Stimulated activated CD4-positive, alpha-beta T cell treated with anti-CD3 and anti-CD28 coated beads, Interleukin-1b, Interleukin-23, amount 100 ng/mL, for 48 hours (primary cell): ENCODE measurements at places on chromosomes 4 and X.

- no peak for DNase-seq
Observed at GRCh38 chrX:70497026-70497425, 52.4 kb downstream of the DLG3 start.

DNA sequence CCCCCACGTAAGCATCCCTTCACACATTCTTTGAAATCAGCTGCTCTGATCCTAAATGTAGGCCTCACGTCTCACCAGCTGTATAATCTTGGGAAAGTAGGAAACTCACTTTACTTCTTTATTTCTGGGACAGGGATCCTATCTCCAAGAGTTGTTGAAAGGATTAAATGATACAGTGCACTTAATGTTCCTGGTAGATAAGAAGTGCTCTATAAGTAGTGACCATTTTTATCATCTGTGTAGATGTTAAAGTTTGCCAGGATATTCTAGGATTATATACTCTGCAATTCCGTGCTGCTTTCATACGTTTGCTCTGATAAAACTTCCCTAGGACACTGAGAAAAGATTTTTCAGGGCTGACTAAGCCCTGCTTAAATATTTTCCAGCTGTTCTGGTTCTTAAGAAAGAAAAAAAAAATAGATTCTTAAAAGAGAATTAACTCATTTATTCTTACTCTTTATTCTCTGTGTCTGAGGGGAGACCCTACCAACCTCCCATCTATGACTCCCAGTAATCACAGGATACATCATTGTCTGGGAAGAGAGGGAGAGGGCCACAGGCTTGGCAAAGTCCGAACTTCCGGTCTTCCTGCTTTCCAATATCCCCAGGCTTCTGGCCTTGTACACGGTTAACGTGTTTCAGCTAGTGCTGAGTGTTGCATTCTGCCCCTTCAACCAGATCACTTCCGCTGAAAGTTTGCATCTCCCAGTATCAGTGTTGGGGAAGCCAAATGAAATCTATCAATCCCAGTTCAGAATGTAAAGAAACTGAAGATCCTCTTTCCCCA lies 269.2 kb downstream of the TRIML1 start:
- no peak for DNase-seq

- no peak for DNase-seq
Observed at GRCh38 chr4:1402021-1402515, 4.2 kb downstream of the NKX1-1 start.

DNA sequence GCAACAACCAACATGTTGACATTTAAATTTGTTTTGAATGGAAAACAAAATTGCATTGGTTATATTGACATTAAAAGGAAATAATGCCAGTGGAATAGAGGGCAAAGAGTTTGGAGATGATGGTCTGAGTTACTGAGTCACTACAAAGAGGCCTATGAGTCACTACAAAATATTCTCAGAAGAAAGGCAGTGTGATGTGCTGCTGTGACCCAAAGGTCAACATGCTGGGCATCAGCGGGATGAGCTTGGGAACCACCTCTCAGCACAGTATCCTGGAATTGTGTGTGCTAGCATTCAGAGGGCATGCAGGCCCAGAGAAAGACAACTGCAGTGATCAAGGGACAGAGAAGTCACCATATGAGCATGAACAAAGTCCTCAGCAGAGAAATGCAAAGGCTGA lies 2.8 kb downstream of the CMC4 start:
- no peak for DNase-seq

- DNase-seq = peak; percentile 11
Observed at GRCh38 chr4:6221851-6222760, 21.8 kb upstream of the JAKMIP1 start.

DNA sequence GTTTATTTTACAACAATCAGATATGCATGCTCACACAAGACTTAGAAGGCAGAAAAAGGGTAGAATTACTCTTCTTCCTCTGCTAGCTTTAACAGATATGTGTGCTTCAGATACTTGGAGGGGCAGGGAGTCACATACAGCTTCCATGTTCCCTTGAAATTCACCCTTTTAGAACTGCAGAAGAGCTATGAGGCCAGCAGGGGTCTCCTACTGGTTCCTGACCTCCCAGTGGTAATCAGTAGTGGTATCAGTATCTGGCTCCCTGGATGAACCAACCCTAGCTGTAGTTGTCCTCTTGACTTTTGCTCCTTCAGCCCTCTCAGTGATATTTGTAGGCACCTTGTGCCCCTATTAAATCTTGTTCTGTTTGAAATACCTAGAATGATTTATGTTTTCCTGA lies 81.5 kb downstream of the RCHY1 start:
- DNase-seq = no peak

GRCh38 chr4:175369087-175369486 lies 443.0 kb downstream of the GPM6A start:
- DNase-seq = no peak

- no peak for DNase-seq
Observed at GRCh38 chrX:100964362-100964761, 5.1 kb upstream of the ARL13A start.

- DNase-seq = no peak
Observed at GRCh38 chr4:69773484-69773883, 13.1 kb upstream of the SULT1B1 start.

- DNase-seq = no peak
Observed at GRCh38 chr4:92433272-92433758, 129.5 kb downstream of the GRID2 start.

- DNase-seq = no peak
Observed at GRCh38 chr4:8225706-8226443, 26.8 kb downstream of the SH3TC1 start.

GRCh38 chrX:154294791-154295574 lies at the start of gene TEX28:
Gene TEX28 (minus strand): TSS chrX:154295124. CDS start chrX:154292117, 3,007 bp downstream.
- DNase-seq = no peak

- no peak for DNase-seq
Observed at GRCh38 chr4:30717208-30718020, 2.8 kb upstream of the PCDH7 start.

GRCh38 chrX:18828832-18829404 lies 121.5 kb downstream of the PPEF1 start:
- peak; percentile 1 for DNase-seq

DNA sequence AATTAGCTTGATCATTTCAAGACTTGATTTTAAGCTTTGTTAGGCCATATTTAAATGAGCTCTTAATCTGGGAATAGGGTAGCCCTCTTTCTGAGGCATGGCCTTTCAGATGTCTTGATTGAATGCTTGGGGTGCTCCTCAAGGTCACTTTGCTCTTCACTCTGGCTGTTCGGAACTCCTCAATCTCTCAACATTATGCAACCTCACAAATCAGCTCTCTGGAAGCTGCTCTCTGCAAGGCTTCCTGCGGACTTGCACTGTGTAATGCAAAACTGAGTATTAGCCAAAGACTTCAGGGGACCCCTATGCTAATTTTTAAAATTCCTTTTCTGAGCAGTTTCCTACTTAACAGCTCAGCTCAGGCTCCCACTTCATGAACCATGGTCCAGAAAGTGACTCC lies 398.3 kb downstream of the PRDM5 start:
- DNase-seq = no peak

DNA sequence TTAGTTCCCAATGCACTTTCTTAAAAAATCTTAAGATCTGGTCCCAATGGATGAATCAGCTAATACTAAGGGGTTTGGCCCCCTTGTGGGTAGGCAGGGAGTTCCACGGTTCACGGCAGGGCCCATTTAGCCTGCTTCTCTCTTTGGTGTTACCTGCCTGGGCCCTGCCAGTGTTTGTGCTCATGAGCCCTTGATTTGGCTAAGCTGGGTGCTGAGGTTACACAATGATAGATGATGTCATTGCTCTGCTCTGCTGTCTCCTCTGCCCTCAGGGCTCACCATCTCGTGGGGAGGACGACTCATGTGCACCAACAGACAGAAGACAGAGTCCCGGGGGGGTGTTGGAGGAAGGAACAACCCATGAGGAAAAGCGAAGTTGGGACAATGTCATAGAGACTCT lies 24.4 kb downstream of the RTL5 start:
- DNase-seq = no peak

- no peak for DNase-seq
Observed at GRCh38 chr4:149716728-149717127, 98.9 kb downstream of the IQCM start.

GRCh38 chr4:166174717-166175490 lies 301.9 kb downstream of the TLL1 start:
- no peak for DNase-seq

DNA sequence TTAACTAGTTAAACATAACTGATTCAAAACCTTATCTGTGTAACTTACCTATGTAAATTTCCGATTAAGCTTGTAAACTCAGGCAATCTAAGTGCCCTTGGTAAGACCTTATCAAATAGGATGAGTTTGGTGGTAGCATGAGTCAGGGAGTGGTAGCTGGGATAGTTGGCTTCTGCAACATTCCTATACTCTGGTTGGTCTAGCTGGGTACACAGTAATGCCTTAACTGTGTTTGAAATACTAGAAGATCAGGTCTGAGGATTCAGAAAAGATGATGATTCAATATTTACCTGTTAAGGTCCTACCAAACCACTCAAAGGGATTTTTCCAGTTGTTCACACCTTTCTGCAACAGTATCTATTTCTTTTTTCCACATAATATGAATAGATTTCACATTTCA lies 5.3 kb downstream of the YIPF7 start:
- no peak for DNase-seq

- DNase-seq = peak; percentile 67
Observed at GRCh38 chrX:1657367-1658070, 42.7 kb downstream of the ASMT start.

DNA sequence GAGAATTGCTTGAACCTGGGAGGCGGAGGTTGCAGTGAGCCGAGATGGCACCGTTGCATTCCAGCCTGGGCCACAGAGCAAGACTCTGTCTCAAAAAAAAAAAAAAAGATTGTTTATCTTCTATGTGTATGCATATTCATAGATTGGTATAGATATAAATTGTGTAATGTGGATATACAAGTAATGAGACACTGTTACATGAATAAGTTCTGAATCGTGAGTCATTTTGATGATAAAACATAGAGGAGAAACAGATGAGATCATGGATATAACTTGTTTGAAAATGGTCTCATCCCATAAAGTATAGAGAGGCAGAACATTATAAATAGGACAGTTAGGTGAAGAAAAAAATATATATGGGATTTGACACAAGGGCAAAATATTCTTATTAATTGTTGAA lies 628.0 kb downstream of the IL1RAPL1 start:
- DNase-seq = no peak
